ENCODE measurements at places on chromosomes 2 and 18.

GRCh38 chr2:85669549-85669948, 1.6 kb upstream of the SFTPB start:
- no peak for DNase-seq

DNA sequence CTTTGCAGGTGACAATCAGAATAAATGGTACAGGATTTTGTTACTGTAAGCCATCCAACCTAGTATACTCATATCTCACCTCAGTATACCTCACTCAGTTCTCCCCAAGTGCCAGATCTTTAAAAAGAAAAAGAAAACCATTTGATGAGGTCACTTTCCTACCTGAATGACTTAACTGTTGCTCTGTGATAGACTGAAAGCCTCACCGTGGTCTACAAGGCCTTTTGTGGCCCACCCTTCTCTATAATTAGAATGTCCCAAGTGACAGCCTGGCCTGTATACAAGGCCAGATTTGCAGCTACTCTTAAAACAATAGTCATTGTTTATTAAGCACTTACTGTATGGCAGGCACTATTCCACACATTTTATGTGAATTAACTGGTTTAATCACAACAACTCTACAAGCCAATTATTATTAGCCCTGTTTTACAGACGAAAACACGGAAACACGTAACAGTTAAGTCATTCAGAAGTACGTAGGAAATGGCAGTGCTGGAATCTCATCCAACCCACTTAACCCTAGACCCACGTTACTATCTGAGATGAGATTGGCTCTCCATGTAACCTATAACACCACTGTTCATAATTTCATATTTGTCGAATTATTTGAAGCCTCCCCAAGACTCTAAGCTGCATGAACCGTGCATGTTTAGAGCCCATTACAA, 28.3 kb downstream of the PKP4 start:
- DNase-seq = no peak

- no peak for DNase-seq
Measured at GRCh38 chr2:199707593-199708185, 143.3 kb downstream of the FTCDNL1 start.

GRCh38 chr2:231708773-231709635, 679 bp downstream of the PTMA start:
- peak; percentile 62 for DNase-seq

- DNase-seq = no peak
Measured at GRCh38 chr18:51867767-51868166, 472.2 kb upstream of the DCC start.

DNA sequence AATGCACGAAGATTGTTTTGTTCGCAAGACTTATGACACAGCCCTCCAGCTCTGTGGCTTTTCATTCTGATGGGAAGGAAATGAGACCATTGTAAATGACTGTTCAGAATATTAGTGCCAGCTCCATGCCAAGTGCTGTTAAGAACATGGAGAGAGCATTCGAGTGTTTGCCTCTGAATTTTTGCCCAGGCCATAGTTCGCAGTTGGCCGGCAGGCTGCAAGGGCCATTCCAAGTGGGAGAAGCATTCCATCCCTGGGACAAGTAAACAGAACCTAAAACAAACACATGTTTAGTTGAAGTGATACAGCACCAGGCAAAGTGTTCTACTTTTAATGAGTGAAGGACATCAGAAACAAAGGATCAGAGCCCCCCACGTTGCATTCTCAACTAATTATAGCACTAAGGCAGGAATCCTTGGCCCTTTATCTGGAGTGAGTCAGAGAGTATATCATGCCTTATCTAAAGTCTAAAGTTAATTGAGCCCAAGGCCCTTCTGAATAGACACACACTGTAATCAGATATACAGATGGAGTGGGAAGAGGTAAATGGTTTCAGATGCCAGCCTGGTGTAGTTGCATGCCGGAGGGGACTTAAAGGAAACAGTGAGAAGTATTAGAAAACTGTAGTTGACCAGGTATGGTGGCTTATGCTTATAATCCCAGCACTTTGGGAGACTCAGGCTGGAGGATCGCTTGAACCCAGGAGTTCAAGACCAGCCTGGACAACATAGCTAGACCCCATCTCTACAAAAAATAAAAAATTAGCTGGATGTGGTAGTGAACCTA, 53.3 kb downstream of the NEDD4L start:
- no peak for DNase-seq

DNA sequence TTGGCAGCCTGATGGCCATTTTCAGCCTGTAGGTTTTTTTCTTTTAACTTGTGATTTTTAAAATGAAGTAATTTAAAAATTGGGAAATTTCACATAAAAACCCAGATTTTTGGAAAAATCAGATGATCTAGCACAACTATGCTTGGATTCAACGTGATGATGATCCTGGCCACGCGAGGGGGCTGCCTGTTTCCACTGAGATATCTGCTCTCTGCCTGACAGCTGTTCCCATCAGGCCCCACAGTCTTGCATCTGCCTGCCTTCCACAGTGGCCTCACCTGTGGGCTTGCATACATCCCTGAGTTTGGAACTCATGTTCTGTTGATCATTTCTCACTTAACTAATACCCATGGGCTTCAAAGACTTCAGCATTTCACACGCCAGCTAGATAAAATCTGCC, 92.1 kb upstream of the FZD5 start:
- no peak for DNase-seq

DNA sequence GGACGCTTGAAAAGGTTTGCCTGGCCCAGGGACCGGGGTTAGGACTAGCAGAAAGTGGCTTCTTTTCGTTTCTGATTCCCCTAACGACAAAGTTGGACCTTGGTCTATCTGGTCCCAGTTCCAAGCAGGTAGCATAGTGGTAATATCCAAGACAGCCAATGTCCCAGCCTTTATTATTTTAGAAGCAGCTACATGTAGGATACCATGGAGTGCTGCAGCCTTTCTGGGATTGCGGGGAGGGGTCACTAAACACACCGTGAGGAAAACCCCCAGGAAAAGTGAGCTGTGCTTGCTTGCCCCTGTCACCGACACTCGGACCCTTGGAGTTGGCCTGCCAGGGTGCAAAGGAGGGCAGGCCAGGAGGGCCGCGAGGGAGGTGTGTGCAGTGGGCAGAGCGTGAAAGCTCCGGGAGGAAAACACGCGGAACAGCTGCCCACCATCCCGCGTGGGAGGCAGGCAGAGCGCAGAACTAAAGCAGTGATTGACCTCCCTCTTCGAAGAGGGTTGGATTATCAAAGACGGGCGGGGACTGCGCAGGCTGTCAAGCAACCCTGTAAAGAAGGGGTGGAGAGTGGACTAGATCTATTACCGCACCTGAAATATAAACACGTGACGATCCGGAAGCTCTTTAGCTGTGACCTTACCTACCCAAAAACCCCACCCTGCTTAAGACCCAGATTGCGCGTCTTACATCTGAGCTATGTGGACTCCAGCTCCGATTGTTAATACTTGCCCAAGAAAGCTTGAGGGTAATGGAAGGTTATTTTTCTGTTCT, 624 bp upstream of the MAP4K3 start:
- DNase-seq = peak; percentile 89

DNA sequence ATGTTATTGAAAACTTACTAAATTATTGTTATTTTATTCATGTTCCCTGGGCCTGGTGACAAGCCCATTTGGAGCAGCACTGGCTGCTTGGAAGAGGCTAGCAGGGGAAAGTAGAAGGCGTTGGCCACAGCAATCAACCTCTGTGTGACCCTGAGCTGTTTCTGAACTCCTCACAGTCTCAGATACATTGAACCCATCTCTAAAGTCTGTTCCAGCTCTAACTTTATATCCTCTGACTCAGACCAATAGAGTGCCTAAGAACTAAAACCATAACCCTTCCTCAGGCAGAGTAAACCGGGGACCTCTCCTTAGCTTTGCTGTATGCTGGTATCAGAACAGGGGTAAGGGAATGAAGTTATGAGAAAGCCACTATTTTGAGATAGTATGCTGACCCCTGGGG, 96.4 kb upstream of the NOL4 start:
- no peak for DNase-seq

DNA sequence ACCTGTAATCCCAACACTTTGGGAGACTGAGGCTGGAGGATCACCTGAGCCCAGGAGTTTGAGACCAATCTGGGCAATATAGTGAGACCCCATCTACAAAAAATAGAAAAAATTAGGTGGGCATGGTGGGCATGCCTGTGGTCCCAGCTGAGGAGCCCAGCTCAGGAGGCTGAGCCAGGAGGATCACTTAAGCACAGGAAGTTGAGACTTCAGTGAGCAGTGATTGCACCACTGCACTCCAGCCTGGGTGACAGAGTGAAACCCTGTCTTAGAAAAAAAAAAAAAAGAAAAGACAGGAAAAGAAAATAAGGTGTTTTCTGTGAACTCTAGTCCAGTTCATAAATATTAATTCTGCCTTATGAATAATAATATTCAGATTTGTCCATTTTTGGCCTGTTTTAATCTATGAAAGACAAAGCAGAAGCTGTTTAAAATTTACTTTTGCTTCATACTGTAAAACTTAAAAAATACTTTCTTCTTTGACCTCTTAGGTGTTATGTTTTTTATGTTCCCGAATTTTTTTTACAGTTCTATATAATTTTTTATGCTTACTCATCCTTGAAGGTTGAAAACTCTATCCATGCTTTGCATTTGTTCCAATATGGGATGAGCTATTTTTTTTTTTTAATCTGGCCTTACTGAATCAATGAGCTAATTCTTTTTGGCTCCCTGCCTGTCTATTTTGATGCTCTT, 8.4 kb upstream of the ANXA4 start:
- DNase-seq = no peak

DNA sequence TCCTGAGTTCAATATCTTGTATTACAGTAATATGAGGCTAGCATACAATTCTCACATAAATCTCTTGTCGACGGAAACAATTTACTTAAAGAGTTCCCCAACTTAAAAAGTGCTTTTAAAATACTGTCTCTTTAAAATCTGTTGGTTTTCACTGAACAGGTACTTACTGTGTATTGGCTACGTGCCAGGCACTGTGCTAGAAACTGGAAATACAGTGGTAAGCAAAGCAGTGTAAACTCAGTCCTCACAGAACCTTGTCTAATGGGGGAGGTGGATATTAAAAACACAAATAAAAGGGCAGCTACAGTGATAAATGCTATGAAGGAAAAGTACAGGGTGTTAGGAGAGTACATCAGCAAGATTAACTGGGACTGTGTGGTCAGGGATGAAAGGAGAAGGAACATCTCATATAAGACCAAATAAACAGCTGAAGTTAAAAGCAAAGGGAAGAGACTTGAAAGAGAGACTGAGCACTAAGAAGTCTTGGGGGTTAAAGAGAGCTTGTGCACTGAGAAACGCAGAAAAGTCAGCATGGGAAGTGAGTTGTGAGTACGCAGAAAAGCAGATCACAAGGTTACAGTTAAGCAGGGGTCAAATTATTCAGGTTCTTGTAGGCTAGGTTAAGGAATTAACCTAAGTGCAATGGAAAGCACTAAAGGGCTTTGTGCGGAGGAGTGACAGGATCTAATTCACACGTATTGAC, 52.5 kb downstream of the USP40 start:
- DNase-seq = peak; percentile 28

DNA sequence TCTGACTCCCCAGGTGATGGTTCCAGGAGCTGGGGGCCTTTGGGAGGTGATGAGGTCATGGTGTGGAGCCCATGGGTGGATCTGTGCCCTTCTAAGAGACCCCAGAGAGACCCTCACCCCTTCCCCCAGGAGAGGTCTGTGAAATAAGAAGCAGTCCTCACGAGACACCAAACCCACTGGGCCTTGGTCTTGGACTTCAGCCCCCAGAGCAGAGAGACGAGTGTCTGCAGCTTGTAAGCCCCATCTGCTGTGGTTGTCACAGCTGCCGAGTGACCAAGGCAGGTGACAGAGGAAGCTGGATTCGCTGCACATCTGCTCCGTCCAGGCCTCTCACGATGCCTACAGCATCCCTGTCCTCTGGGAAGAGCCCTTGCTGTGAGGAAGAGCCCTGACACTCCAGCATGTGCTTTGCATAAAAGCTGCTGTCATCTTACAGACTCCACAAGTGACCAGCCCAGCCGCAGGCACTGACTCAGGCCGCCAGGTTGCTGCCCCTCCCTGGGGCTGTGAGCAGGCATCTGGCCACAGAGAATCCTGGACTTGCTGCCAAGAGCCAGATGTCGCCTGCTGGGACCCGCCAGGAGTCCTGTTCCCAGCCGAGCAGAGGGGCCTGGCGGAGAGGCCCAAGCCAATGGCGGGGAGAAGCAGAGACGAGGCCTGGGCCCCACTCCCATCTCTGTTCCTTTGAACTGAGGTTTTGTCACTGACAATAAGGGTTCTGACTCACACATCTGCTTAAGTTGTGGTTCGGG, 150.8 kb downstream of the PXDN start:
- DNase-seq = peak; percentile 26

DNA sequence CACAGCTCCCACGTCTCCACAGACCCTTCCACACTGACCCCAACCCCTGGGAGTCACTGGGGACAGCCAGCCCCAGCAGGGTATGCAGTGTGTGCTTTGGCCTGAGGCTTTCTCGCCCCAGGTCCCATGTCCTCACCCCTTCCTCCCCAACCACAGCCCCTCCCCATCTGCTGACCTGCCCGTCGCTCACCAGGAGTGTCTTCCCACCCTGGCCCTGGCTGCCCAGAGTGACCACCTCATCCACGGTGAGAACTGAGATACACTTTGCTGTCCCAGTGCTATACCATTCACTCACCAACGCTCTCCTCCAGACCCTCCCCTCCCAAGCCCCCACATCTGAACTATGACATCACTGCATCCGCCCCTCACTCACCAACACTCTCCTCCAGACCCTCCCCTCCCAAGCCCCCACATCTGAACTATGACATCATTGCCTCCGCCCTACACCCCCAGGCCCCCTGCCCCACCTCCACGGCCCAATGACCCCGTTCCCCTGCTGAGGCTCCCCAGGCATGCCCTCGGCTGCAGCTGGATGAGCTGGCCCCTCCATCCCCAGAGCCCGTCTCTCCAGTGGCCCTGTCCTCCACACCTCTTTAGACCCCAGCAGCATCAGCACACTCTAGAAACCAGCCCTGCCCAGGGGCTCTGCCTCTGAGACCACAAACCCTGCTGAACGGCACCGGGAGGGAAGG, 55.2 kb downstream of the ANKMY1 start:
- DNase-seq = no peak

DNA sequence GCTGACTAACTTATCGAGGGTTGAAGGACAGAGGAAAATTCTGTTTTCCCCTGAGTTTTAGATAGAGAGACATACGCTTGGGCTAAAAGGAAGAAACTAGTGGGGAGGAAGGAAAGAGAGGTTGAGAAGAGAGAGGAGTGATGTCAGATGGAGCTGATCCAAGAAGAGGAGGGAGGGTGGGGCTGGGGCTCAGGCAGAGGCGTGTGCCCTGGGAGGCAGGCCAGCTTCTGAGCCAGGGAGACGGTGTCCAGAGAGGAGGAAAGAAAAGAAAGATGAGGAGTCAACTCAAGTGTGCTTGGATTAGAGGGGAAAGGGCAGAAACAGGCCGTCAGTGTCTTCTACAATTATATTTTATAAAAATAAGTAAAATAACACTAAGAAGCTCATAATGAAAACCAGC, 56.2 kb downstream of the EMILIN2 start:
- DNase-seq = no peak

GRCh38 chr2:134261398-134262131, 7.7 kb downstream of the MGAT5 start:
- DNase-seq = no peak

All from NCI-H82 (cell line).